Transverse colon (tissue), 4 donors: ENCODE measurements at places on chromosomes 2 and 18.

GRCh38 chr2:231708773-231709635 lies 679 bp downstream of the PTMA start:
- peaks cover 23% of the 10 kb centered on the region for H3K4me1 ChIP-seq
- peak overlapping the region; percentile 87 for H3K4me3 ChIP-seq
- peak; percentile 38 for DNase-seq
- H3K27me3 ChIP-seq, result no peaks in the 10 kb centered on the region

DNA sequence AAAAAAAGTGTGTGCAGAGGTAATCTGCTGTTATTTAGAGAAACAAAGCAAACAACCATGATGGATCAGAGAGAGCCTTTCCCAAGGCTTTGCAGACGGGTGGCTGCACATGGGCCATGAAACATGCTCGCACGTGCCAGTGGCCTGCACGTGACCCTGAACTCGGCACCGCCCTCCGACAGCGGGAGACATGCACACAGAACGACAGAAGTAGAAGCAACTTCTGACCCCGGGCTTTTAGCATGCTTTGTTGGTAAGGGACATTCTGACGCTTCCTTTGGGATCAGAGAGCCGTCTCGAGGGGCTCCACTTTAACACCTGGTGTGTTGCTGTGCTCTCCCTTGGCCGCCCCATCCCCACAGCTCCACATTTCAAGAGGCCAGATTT lies 112.5 kb downstream of the KCNF1 start:
- no peak overlapping the region for H3K27ac ChIP-seq
- no peaks in the 10 kb centered on the region for H3K4me1 ChIP-seq
- no peak for DNase-seq
- no peaks in the 10 kb centered on the region for H3K27me3 ChIP-seq

GRCh38 chr2:57806449-57806968 lies 240.1 kb upstream of the VRK2 start:
- no peak overlapping the region for H3K4me3 ChIP-seq
- no peaks in the 10 kb centered on the region for H3K36me3 ChIP-seq
- no peak overlapping the region for H3K27ac ChIP-seq
- H3K27me3 ChIP-seq, result no peaks in the 10 kb centered on the region
- H3K4me1 ChIP-seq, result no peaks in the 10 kb centered on the region
- DNase-seq, result no peak

DNA sequence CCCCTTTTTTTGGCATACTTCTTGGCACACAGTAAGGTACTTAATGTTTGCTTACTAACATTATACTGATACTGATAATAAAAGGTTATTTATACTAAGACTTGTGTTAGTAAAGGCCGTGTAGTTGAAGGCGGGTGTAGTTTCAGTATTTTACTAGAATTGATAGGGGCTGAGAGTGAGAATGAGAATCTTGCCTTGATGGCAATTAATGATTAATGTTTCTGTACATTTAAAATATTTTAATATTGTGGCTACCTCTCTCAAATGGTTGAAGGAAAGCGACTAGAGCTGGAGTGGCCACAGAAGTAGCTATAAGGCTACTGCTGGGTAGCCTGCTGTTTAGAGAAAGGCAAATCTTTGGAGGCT lies 29.3 kb downstream of the PELI1 start:
- H3K36me3 ChIP-seq, result no peaks in the 10 kb centered on the region
- peak overlapping the region; percentile 75 for H3K27ac ChIP-seq
- peaks cover 97% of the 10 kb centered on the region for H3K4me1 ChIP-seq
- H3K4me3 ChIP-seq, result no peak overlapping the region
- H3K27me3 ChIP-seq, result no peaks in the 10 kb centered on the region

DNA sequence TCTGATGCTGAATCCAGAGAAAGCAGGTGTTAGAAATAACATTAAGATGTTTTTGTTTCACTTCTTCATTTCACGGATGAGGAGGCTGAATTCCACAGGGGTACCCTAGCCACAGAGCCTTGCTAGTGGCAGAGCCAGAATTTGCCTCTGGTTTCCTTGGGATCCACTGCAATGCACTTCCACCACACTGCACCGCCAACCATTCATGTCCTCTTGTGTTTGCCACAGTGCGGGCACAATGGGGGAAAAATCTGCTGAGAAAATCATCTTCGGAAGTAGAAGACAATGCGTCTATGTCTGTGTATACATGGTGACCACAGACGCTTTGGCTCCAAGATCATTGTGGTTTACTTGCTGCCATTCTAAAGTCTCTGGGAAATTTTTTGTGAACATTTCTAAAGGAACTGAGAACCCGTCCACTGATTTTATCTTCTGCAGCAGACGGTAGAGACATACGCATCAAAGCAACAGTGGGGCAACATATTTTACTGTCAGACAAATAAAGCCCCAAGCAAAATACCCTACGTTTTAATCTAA lies 14.9 kb downstream of the ICOS start:
- no peak overlapping the region for H3K27ac ChIP-seq
- no peaks in the 10 kb centered on the region for H3K27me3 ChIP-seq
- H3K4me1 ChIP-seq, result no peaks in the 10 kb centered on the region
- no peak for DNase-seq

DNA sequence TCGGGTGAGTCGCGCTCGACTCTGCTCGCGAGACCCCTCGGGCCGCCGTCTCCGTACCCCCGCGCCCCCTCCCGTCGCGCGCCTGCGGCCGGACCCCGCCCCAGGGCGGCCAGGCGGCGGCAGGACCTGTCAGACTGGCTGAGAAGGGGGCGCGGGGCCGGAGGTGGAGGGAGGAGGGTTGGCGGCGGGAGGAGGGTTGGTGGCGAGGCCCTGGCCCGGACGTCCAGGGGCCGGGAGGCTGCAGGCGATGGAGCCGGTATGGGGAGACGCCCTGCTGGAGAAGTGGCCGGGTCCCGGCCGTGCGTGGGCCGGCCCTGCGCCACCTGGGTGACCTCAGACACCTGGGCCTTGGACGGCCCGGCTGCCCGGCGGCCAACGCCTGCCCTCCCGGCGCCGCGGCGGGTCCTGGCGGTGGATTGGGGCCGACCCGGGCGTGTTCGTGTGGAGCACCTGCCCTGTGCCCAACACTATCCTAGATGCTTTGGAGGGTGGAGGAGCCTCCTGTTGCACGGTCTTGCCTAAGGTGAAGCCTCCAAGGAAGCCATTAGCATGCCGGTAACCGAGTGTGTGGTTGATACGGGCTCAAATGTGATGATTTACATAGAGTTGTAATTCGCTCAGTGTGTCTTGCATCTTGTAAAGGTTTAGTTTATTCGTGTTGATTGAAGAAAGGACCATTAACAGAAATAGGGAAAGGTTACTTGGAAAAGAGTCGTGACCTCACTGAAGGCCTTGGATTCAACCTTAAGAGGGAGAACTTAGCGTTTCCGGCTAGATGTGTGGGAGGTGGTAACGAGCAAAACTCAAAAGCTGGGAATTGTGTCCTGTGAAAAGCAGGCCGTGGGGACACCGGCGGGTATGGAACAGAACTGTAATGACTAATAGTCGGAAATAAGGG lies 550 bp downstream of the MYL12B start:
- peaks cover 27% of the 10 kb centered on the region for H3K4me1 ChIP-seq
- no peaks in the 10 kb centered on the region for H3K36me3 ChIP-seq
- peak overlapping the region; percentile 84 for H3K4me3 ChIP-seq
- no peaks in the 10 kb centered on the region for H3K27me3 ChIP-seq
- peak overlapping the region; percentile 97 for H3K27ac ChIP-seq
- DNase-seq, result no peak

GRCh38 chr2:80527119-80527518 lies 222.6 kb upstream of the LRRTM1 start:
- H3K27ac ChIP-seq, result no peak overlapping the region
- H3K27me3 ChIP-seq, result no peaks in the 10 kb centered on the region
- H3K4me1 ChIP-seq, result no peaks in the 10 kb centered on the region
- no peaks in the 10 kb centered on the region for H3K36me3 ChIP-seq

GRCh38 chr2:10834068-10834655 lies 21.6 kb upstream of the PDIA6 start:
- no peak for DNase-seq
- peaks cover 10% of the 10 kb centered on the region for H3K27me3 ChIP-seq
- H3K36me3 ChIP-seq, result no peaks in the 10 kb centered on the region
- H3K27ac ChIP-seq, result no peak overlapping the region
- no peak overlapping the region for H3K4me3 ChIP-seq

DNA sequence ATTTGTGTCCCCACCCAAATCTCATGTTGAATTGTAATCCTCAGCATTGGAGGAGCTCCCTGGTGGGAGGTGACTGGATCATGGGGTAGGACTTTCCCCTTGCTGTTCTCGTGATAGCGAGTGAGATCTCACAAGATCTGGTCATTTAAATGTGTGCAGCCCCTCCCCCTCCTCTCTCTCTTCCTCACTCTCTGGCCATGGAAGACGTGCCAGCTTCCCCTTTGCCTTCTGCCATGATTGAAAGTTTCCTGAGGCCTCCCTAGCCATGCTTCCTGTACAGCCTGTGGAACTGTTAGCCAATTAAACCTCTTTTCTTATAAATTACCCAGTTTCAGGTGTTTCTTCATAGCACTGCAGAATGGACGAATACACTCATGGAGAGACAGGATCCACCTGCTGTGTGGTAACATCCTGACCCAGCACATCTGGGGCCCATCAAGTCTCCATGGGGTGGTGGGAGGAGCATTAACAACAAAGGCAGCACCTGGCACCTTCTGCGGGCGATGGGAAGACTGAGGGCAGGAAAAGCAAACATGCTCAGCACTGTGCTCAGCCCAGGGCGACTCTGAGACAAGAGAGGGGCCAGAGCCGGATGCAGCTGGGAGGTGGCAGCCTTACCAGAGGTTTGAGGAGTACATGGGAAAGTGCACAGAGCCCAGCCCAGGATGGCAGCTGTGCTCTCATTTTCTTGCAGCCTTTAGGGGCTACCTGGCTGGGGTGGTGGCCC lies 16.2 kb upstream of the ALPP start:
- H3K36me3 ChIP-seq, result no peaks in the 10 kb centered on the region
- no peak overlapping the region for H3K27ac ChIP-seq
- DNase-seq, result no peak
- H3K4me3 ChIP-seq, result no peak overlapping the region
- H3K4me1 ChIP-seq, result no peaks in the 10 kb centered on the region

- H3K27me3 ChIP-seq, result no peaks in the 10 kb centered on the region
- no peaks in the 10 kb centered on the region for H3K4me1 ChIP-seq
- H3K36me3 ChIP-seq, result no peaks in the 10 kb centered on the region
- no peak for DNase-seq
Observed at GRCh38 chr2:217612920-217613319, 389.9 kb downstream of the TNS1 start.

DNA sequence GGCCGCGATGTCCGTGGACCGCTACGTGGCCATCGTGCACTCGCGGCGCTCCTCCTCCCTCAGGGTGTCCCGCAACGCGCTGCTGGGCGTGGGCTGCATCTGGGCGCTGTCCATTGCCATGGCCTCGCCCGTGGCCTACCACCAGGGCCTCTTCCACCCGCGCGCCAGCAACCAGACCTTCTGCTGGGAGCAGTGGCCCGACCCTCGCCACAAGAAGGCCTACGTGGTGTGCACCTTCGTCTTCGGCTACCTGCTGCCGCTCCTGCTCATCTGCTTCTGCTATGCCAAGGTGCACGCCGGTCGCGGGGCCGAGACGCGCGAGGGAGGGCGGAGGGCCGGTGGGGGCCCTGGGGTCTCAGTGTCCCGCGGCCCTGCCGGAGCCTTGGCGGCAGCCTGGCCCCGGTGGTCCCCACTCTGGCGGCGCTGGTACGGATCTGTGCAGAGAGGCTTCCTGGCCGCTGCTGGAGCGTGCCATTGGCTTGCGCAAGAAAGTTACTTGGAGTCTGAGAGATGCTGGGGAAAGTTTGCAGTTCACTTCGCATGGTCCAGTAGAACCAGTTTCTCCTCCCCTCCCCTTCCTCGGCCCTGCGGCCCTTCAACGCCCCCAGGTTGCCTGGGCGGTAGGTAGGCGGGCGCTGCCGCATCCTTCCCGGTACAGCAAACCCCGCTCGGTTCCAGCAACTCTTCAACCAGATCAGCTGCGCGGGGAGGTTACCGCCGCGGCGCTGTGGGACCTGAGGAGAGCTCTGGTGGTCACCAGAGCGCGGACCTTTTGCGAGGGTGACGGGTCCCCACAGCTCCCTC lies 1.5 kb downstream of the GALR1 start:
- no peak for DNase-seq
- peaks cover 13% of the 10 kb centered on the region for H3K4me1 ChIP-seq
- H3K27ac ChIP-seq, result no peak overlapping the region
- H3K36me3 ChIP-seq, result no peaks in the 10 kb centered on the region
- no peak overlapping the region for H3K4me3 ChIP-seq

DNA sequence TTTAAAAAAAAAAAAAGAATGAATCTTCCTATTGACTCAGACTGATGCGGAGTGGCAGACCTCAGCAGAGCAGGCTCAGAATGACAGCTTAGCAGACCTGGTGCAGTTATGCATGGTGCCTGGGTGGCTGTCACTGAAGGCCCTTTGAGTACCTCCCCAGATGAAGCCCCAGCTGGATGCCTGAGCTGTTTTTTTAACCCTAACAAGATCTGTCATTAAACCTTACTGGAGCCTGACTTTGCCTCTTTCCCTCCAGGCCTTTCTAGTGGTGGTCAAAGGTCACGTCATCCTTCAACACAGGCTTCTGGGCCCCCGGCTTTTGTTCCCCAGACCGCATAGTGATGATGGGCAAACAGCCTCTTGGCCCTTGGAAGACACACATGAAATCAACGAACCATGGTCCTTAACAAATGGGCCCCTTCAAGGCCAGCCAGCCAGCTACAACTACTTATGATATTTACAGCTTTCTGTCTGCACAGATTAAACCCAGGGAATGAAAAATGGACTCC lies 138.3 kb upstream of the CYP1B1 start:
- no peak overlapping the region for H3K27ac ChIP-seq
- H3K4me1 ChIP-seq, result peaks cover 5% of the 10 kb centered on the region
- no peak overlapping the region for H3K4me3 ChIP-seq
- no peak for DNase-seq

GRCh38 chr2:189146553-189146952 lies 33.0 kb downstream of the COL5A2 start:
- H3K27me3 ChIP-seq, result no peaks in the 10 kb centered on the region
- no peak overlapping the region for H3K27ac ChIP-seq
- H3K36me3 ChIP-seq, result no peaks in the 10 kb centered on the region
- no peak for DNase-seq

DNA sequence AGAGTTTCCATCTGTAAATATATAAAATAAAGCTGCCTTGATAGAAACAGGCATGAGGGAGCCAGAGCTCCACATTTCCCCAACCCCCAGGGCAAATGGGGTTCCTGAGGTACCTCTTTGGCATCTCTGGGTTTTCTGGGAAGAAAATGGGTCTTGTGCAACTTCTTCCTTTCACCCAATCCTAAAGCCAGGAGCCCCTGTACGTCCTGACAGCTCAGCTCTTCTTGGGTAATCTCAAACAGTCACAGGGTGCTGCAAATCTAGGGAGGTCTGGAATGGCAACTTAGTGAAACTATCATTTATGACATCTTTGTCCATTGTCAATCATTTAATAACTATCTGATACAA lies 36.6 kb upstream of the STAT1 start:
- DNase-seq, result no peak
- no peaks in the 10 kb centered on the region for H3K4me1 ChIP-seq
- peak overlapping the region; percentile 50 for H3K27ac ChIP-seq
- no peak overlapping the region for H3K4me3 ChIP-seq
- no peaks in the 10 kb centered on the region for H3K27me3 ChIP-seq
